ENCODE measurements at places on chromosomes 4 and X.
A peak's percentile ranks its signal among the peaks of the same experiment; 100 is the strongest.

- DNase-seq, result no peak
Measured at GRCh38 chr4:67886281-67886680, 2.5 kb upstream of the TMPRSS11D start.

GRCh38 chrX:64377753-64378152 is 17.5 kb downstream of the MTMR8 start:
- DNase-seq, result no peak

DNA sequence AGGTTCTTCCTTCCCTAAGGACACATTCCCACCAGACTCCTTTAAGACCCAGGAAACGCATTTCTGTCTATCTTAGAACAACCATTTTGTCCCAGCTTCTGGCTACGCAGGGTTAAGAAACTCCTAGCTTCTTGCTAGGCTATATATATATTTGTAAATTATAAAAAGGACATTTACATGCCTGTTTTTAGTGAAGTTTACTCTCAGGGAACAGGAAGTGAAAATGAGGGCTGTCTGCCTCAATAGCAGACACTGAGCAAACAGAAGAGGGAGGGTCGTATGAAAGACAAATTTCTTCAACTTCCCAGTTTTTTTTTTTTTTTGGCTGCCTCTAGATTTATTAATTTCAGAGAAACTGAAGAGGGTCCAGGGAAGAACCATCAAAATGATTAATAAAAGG is 9.3 kb upstream of the FRMPD3 start:
- DNase-seq, result no peak

DNA sequence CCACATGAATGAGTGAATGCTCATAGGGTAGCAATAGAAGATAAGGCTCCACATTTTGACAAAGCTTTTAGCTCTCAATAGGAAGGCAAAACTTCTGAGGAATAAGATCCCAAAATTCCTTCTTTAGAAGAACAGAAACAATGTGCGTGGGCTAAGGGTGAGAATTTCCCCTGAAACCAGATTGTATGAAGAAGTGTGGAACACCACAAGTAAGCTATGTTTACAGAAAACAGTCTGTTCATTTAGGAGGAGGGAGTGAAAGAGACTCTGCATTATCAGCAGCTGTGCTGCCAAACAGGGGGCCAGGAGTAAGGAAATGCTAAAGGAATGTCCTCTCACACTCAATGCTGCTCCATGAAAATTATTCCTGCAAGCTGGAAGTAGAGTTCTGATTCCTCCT is 851.6 kb downstream of the CENPC start:
- DNase-seq, result no peak

GRCh38 chr4:53617101-53617680 is 25.9 kb upstream of the LNX1 start:
- no peak for DNase-seq

- no peak for DNase-seq
Measured at GRCh38 chr4:115906428-115906827, 793.0 kb upstream of the NDST4 start.

DNA sequence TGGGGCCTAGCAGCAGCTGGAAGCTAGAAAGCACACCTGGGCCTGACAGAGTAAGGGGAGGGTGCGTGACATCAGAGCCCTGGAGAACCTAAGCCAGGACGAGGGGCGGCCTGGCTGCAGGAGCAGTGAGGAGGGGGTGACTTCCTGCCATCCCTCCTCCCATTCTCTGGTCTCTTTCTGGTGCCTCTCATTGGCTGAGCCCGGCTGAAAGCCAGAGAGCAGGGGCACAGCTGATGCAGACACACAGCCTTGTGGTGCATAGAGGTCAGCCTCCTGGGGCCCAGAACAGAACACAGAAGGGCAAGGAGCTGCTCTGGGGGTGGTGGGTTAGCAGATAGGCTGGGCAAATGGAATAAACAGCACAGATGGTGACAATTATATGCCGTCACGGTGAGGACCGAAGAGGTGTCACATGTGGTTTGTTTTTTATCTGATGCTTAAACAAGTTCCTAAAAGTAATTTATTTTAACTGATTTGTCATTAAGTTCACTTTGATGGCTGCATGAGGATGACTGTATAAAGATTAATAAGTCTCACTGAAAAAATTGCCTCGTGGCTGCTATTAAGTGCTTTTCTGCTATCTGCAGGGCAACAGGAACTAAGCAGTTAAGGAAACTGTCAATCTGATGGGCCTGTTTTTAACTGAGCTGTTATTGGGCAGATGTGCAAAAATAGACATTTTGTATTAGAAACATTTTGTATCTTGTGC is 102.0 kb downstream of the FNIP2 start:
- DNase-seq, result no peak

GRCh38 chr4:104896660-104897645 is 249.7 kb upstream of the TET2 start:
- DNase-seq, result no peak

DNA sequence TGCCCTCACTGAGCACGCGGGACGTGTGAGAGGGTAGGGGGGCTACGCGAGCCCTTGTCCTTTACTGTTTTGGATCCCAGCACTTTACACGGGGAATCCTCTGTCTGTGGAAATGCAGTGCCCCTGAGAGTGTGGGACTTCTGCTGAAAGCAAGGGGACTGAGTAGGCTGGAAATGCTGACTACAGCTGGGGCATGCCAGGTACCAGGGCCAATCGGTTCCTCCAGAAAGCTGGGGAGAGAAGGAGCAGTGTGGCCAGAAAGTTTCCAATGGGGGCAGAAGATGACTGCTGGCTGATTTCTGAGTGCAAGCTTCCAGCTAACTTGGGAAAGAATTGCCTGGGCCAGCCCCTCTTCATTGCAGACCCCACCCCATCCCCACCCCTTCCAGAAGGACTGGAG is 1.5 kb downstream of the NHSL2 start:
- no peak for DNase-seq

- no peak for DNase-seq
Measured at GRCh38 chr4:20870436-20870835, 170.2 kb downstream of the PACRGL start.

DNA sequence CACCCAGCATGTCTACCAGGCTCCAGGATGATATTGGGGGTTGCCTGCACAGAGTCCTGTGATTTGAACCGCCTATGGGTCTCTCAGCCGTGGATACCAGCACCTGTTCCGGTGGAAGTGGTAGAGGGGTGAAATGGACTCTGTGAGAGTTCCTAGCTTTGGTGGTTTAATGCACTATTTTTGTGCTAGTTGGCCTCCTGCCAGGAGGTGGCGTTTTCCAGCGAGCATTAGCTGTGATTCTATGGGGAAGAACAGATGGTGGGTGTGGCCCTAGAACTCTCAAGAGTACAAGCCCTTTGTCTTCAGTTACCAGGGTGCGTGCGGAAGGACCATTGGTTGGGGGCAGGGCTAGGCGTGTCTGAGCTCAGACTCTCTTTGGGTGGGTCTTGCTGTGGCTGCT is 316.9 kb upstream of the AMOT start:
- DNase-seq, result no peak

- DNase-seq, result no peak
Measured at GRCh38 chr4:27198971-27199370, 338.3 kb downstream of the STIM2 start.

GRCh38 chr4:65311120-65311519 is 359.2 kb downstream of the EPHA5 start:
- DNase-seq, result no peak

- DNase-seq, result peak; percentile 95
Measured at GRCh38 chr4:128386761-128387599, 99.4 kb upstream of the PGRMC2 start.

- no peak for DNase-seq
Measured at GRCh38 chr4:38449506-38450174, 214.4 kb upstream of the KLF3 start.

DNA sequence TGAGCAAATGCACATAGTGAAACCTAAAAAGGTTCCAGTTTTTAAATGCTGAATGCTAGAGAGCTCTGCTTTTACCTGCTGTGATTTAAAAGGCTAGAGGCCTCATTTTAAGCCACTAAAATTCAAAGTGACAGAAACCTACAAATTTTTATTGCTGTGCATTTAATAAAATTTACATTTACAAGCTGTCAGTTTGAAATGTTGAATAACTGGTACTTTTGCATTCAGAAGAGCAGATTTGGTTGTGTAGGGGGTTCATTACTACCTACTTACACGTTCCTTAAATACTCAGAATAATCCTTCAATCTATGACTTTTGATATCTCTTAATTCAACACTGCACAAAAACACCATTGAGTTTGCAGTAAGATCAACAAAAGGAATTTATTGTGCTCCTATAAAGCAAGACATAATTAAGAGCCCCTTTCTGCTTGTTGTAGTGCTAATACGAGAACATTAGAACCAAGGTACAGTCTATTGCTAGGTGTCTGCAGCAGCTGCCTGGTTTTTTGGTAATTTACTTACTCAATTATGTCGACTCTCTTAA is 27.9 kb downstream of the NKX3-2 start:
- DNase-seq, result no peak

GRCh38 chrX:78011846-78012245 is 42.4 kb upstream of the PGAM4 start:
- DNase-seq, result no peak
